Uterus (tissue), 4 donors: ENCODE measurements at places on chromosomes 12 and 14. TPM values are rescaled to one million over a fixed set of nuclear protein-coding genes. Genes with fewer than 3 reads are reported as not detected.

Gene CBLN3
- total RNA-seq = 1.3 TPM

Gene TBX3
- total RNA-seq = 11.0 TPM

Gene SLC25A3
- 288 TPM for total RNA-seq

Gene ALDH1L2
- 4.8 TPM for total RNA-seq

Gene EPYC
- not detected for total RNA-seq

Gene KLRK1
- total RNA-seq = 2.9 TPM

Gene PRKAB1
- total RNA-seq = 44.1 TPM

Gene WDHD1
- total RNA-seq = 1.2 TPM

Gene BCL2L14
- not detected for total RNA-seq

Gene ANP32D
- not detected for total RNA-seq

Gene PLEKHD1
- not detected for total RNA-seq

Gene LBHD2
- not detected for total RNA-seq

Gene RNASE7
- total RNA-seq = not detected

Gene ASCL1
- total RNA-seq = not detected

Gene PTPRB
- total RNA-seq = 87.6 TPM

Gene AKAP5
- 0.51 TPM for total RNA-seq

Gene AQP6
- total RNA-seq = 0.35 TPM

Gene DCN
- total RNA-seq = 2,463 TPM

Gene MAP1LC3B2
- 3.6 TPM for total RNA-seq

Gene RNF212B
- total RNA-seq = not detected

Gene OTX2
- not detected for total RNA-seq

Gene DNAH10
- total RNA-seq = 0.88 TPM

Gene APOF
- not detected for total RNA-seq

Gene NANOG
- total RNA-seq = 0.07 TPM

Gene RD3L
- total RNA-seq = not detected
